Activated CD4-positive, alpha-beta T cell treated with anti-CD3 and anti-CD28 coated beads, Interleukin-2, amount 10 ng/mL, durations not matched to agents 24 days and 14 days (primary cell): ENCODE measurements at places on chromosomes 16 and 17. TPM values are rescaled to one million over a fixed set of nuclear protein-coding genes. Genes with fewer than 3 reads are reported as not detected.

CES5A gene
- not detected in 2 replicates for total RNA-seq

KRTAP17-1 gene
- total RNA-seq = not detected in 2 replicates

SOX15 gene
- 0.43 TPM in 1 of 2 replicates, not detected in the other for total RNA-seq

PPP1R27 gene
- total RNA-seq = not detected in 2 replicates

TAC4 gene
- not detected in 2 replicates for total RNA-seq

CLEC19A gene
- total RNA-seq = not detected in 2 replicates

BLTP2 gene
- total RNA-seq = 220 and 225 TPM in 2 replicates

ACSM2A gene
- 0.17 TPM in 1 of 2 replicates, not detected in the other for total RNA-seq

ABCC6 gene
- total RNA-seq = not detected in 2 replicates

NTN1 gene
- total RNA-seq = 0.43 and 0.51 TPM in 2 replicates

CBX2 gene
- 7.5 and 8.2 TPM in 2 replicates for total RNA-seq

USP6 gene
- total RNA-seq = 0.02 TPM in 2 replicates

SEZ6 gene
- total RNA-seq = not detected in 2 replicates

DRC3 gene
- 0.42 TPM in 1 of 2 replicates, not detected in the other for total RNA-seq

FKBP10 gene
- 0.31 and 0.47 TPM in 2 replicates for total RNA-seq
